Posterior vena cava (tissue), 2 donors: ENCODE measurements at places on chromosomes 4 and X.

DNA sequence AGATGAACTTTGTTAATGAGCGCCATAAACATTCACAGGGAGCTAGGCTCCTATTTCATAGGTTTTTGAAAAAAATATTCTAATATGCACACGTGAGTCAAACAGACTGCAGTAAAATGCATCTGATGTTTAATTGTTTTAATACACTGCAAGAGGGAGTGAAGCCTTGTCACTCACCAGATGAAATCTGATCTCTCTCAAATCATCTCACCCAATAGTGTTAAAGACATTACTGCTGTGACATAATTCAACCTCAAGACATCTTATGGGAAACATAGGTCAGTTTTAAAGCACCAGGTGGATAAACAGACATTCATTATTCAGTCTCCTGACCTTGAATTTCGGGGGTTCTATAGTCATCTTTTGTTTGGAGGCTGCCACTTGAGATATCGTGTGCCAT lies 148.3 kb downstream of the MAML3 start:
- no peak for DNase-seq

- DNase-seq = no peak
Observed at GRCh38 chrX:48477960-48478755, 2.2 kb downstream of the FTSJ1 start.

DNA sequence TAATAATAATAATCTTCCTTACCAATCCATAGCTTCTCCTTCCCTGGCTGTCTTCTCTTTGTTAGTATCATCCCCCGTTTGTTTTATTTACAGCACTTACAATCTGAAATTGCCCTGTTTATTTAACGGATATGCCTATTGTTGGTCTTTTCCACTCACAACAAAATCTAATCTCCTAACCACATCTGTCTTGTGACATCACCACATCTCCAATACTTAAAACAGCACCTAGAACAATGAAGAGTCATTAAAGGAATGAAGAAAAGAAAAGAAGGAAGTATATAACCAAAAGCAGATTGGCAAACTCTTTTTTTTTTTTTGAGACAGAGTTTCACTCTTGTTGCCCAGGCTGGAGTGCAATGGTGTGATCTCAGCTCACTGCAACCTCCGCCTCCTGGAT lies 38.7 kb upstream of the JADE1 start:
- no peak for DNase-seq

GRCh38 chr4:159024266-159024665 lies 78.6 kb upstream of the RAPGEF2 start:
- no peak for DNase-seq

DNA sequence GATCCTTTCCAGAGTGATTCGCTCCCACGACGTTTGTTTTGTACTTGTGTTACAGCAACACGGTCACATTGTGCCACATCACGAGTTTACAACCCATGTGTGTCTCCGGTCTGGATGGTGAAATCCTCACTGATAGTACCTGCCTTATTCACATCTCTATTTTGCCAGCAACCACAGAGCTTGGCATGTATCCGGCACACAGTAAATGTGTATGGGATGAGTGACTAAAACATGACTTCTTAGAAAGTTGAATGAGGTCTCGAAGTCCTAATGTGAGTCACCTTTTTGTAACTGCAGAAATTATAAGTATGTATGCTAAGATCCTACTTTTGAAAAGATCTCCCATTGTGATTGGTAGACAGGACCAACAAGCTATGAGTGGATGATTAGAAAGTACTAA lies 7.5 kb downstream of the STOX2 start:
- DNase-seq = no peak
